ENCODE measurements at places on chromosomes 1 and 21.

DNA sequence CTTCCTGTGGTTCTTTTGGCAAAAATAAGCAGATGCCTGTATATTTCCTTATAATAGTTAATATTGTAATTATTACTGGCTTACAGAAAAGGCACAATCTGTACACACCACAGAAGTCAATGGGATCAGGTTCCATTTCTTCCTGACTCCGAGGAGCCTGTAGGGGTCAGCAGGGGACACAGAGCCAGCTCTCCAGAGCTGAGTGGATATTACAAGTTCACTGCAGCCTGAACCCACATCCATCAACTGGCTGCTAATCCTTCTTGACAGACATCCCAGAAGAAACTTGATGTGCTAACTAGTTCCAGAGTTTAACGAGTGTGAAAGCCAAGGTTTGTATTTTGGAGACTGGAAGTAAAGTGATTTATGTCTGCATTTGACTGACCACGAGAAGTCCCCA lies 203.8 kb downstream of the LMX1A start:
- no peak for DNase-seq

DNA sequence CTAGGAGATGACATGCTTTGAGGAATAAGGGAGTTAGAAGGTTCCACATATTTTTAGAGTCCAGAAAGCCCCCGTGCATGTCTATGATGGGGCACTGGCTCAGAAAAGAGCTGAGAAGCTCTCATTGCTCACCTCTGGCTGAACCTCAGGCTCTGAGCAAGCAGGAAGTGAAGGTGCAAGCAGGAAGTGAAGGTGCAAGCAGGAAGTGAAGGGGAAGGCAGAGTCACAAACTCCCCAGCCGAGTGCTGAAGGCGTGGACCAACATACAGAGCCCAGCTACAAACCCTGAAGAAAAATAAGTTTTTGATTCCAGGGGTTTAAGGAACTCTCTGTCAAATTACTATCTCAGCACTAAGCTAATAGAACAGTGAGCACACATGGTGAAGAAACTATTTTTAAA lies 7.0 kb downstream of the KRTAP10-8 start:
- DNase-seq = no peak

- DNase-seq = no peak
These were observed 44.0 kb downstream of the EVA1C start for GRCh38 chr21:32456497-32456918.

- DNase-seq = no peak
These were observed 1.7 kb downstream of the WNT9A start for GRCh38 chr1:227945891-227946623.

- no peak for DNase-seq
These were observed 350.6 kb upstream of the NCAM2 start for GRCh38 chr21:20647607-20648006.

GRCh38 chr1:201241736-201242135 lies 41.6 kb upstream of the PKP1 start:
- DNase-seq = no peak

DNA sequence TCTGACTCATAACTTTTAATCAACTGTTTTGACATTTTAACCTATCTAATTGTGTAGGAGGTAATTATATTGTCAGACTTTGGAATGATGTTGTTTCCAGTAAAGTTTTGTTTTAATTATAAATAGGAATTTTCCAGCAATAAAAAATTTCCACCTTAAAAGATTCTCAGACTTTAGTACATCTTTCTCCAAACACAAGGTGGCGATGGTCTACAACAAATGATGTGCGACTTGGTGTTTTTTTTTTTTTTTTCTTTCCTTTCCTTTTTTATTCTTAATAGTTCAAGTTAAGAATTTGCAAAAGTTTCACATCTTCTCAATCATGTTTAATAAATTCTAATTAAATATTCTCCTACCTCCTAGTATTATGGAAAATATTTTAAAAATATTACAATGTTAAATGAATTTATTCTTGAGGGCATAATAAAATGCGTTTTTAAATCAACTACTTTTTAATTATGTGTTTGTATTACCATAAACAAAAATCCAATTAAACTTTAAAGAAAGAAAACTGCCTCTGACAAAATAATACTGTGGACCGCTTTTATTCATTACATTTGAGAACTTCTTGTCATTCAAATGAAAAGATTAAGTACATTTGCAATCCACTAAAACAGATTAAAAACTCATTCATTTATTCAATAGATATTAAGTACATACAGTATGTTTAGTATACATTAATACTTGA lies 4.4 kb upstream of the ADAMTS1 start:
- DNase-seq = no peak

GRCh38 chr1:204319462-204319861 lies 40.3 kb downstream of the PLEKHA6 start:
- DNase-seq = no peak
